ENCODE measurements at places on chromosomes 2 and 18.

GRCh38 chr2:48691935-48692691 is 63.4 kb downstream of the LHCGR start:
- DNase-seq = no peak

- DNase-seq = no peak
Observed at GRCh38 chr18:80225685-80226084, 21.6 kb downstream of the PARD6G start.

- no peak for DNase-seq
Observed at GRCh38 chr2:3588084-3588483, 6.8 kb upstream of the COLEC11 start.

DNA sequence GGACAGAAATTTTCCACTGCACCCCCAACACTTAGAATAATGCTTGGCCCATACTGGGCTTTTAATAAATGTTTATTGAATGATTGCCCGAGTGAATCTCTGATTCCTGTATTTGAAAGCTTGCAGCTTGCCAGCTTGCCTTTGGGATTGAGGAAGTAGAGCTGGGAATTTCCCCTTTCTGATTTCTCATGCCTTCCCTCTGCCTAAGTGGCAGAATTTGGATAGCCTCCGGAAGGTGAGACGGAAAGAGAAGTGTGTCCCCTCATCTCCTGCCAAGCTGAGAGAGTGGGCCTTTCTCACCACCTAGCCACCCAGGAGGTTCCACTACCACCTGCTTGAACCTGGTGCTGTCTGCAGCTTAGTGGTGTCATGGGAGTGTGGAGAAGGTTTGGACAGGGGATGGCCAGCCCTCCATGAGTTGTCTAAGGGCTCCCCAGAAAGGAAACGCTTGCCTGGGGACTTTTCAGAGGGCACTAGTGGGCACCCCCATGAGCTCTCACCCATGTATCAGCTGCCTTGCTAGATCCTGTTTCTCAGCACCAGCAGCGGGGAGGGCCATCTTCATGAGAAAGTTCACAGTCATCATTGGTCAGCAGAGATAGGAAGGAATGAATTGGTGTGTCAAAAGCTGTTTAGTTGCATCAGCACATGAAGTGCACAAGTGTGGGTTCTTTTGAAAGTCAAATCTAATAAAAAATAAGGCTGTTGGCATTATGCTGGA is 8.6 kb upstream of the NCOA1 start:
- no peak for DNase-seq

DNA sequence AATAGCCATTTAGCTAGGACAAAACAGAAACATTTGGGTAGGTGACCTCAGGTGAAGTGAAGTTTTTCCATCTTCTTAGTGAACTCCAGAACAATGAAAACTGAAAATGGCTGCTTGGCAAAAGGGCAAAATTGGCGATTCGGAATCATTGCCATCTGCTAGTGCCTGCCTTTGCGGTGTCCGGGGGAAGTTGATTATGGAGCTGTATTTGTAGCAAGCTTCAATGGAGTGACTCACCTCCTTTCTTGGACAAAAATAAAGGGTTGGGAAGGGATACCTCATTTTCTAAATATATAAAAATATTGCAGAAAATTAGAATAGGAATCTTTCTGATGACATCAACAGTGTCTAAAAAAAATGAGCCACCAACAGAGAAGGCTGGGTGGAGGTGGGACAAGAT is 460.5 kb downstream of the TGIF1 start:
- DNase-seq = no peak

GRCh38 chr18:64474773-64475172 is 325.9 kb upstream of the LINC00305 start:
- DNase-seq = no peak

DNA sequence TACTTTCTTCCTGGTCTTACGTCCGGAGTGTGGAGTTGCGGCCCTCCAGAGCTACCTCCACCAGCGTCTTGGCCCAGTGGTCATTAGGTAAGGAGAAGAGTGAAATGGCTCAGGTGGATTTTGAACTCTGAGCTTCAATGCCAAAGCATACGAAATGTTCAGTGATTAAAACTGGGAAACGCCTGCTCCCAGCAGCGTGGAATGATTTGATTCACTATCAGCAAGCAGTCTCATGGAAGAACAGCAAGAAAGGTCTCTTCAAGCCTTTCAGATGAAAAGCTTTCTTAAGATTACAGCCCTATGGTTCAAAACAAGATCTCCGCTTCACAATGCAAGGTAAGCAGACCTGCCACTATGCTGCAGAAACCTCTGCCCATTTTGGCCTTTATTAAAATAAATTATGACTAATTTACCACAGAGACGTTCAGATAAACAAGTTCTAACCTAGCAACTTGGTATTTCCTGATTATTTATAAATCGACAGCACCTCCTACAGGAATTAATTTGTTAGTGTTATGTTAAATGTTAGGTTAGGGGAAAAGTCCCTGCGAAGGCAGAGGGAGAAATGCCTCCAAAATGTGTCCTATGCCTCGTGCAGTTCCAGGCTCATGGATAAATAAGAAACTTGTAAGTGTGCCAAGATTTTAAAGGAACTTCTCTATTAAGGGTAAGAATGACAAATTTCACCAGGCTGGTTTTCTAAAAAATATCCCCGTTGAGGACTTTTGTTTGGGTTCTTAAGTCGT is 10.1 kb downstream of the SP9 start:
- peak; percentile 57 for DNase-seq

DNA sequence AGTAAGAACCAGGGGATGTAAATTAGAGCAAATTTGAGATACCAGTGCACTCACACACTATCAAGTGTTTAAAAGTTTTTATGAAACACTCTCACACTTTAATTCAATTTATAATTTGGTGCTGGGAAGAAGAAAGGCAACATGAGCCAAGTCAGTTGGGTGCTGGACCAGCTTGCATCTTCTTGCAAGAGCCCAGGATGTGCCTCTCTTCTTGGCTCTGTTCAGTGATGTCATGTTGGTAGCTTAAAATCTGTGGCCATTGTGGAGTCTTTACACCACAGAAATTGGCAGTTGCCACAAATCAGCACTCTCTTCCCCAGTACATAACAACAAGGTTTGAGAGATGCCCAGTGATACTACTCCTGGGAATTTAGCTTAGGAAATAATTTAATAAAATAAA is 38.2 kb downstream of the IL1R2 start:
- DNase-seq = no peak

- no peak for DNase-seq
Observed at GRCh38 chr2:145739681-145740080, 1219.8 kb upstream of the ZEB2 start.

DNA sequence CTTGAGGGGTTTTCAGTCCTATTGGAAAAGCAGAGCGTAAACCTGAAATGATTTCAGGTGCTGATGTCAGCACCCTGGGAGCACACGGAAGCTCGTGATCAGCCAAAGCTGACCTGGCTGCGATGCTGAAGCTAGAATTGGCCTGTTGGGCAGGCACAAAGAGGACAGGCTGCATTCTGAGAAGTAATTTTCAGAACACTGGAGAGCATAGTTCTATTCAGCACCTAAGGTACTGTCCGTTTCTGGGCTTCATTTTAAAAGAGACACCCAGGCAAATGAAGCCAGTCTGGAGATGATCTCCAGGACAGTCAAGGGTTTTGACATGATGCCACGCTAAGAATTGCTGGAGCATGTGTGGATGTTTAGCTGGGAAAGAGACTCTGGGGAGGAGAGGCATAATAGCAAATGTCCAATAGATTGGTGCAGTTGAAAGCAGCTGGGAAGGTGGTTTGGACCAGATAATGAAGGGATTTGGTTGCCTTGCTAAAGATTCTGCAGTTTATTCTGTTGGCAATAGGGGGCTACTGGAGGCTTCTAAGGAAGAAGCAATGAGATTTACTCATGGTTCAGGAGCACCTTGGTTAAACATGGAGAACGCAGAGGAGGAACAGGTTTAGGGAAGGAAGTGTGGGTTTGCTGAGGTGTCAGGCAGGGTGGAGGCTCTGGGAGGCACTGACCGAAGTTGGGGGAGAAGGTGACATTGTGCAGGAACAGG is 86.6 kb downstream of the ACOXL start:
- no peak for DNase-seq

DNA sequence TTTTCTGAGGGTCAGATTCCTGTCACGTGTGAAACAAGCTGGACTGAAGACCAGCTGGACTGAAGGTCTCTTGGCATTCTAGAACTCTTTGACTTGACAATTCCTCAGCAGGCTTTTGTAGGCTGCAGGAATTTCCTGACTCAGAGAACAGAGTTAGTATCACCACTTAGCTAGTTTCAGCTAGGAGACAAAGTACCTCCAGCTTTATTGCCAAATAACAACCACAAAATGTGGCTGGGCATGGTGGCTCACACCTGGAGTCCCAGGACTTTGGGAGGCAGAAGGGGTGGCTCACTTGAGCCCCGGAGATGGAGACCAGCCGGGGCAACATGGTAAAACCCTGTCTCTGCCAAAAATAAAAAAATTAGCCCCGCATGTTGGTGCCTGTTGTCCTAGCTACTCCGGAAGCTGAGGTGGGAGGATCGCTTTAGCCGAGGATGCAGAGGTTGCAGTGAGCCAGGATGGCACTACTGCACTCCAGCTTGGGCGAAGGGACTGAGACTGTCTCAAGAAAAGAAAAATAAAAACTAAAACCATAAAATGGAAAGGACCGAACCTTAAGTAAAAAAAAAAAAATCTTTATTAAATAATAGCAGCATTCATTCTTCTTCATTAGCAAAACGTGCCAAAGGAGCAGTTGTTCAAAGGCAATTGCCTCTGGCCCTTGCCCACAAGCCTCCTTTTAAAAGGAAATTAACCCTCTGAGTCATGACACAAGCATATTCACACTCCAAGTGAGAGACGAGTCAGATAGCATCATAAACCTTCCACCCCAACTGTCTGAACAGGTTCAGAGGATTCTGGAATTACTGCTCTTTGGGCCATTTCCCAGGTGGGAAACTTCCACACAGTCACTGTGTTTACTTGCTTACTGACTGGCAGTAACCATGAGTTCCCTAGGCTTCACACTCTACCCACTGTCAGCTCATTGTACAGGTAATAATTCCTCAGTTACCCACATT is 88.9 kb downstream of the MYL12B start:
- no peak for DNase-seq

- DNase-seq = peak; percentile 56
Observed at GRCh38 chr2:48946449-48947048, 191.0 kb upstream of the LHCGR start.

DNA sequence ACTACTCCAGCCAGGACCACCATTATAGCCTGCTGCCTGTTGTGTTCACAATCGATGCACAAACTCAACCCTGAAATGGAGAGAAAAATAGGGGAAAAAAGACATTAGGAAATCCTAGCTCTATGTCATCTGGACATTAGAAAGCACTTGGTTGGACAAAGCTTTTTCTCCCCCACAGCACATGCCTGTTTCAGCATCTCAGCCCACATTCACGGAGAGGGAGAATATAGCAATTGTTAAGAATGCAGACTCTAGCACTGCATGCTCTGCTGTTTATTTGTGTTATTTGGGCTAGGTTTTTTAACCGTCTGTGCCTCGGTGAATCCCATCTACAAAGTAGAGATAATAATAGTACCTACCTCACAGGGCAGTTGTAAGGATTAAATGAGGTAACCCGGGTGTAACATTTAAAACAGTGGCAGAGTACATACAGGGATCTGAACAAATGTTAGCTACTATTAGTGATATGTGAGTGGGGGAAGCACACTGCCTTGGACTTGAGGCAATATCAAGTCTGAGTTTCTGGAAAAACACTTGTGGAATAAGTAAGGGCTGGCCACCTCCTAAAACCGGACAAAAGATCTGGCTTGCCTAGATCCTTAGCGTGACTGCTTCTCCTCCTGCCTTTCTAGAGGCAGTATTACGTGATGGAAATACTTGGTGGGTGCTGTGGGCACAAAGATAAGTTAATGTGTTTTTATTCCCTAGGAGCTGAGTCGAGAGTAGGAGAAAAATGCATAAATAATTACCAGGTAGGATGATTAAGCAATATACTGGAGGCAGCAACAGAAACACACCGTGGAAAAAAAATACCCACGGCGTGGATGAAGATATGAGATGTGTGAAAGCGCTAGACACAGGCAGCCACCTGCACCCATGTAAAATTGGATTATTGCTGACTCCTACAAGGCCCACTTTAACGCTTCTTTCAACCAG is 1.0 kb upstream of the PPP1CB start:
- peak; percentile 70 for DNase-seq

- DNase-seq = peak; percentile 96
Observed at GRCh38 chr2:28276076-28276618, 116.5 kb upstream of the FOSL2 start.

DNA sequence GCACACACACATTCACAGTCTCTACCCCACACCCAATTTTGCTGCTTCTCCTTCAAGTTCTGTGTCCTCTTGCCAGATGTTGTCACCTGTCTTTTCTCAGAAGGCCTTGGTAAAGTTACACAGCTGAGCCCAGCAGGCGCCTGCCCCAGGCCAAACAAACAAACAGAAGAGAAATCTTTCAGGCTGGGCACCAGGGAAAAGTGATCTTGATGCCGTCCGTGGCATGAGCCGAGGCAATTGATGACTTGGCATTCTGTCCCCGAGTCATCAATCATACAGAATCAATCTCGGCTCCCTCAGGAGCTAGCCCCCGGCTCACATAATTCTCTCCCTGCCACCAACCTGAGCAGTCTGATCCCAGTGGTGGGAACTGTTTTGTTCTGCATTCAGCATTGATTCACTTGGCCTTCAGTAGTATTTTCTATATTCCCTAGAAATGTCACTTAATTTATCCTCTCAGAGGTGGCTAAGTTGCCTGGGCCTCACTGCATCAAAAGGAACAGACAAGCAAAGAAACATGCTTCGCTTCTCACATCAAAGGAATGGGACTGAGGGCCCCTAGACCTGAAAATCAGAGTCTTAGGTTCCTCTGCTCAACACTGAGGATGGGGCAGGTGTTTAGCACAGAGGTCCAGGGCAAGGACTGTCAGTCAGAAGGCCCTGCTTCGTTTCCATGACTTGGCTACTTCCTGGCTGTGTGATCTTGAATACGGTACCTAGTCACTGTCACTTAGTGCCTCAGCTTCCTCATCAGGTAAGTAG is 278.8 kb upstream of the CELF4 start:
- no peak for DNase-seq

DNA sequence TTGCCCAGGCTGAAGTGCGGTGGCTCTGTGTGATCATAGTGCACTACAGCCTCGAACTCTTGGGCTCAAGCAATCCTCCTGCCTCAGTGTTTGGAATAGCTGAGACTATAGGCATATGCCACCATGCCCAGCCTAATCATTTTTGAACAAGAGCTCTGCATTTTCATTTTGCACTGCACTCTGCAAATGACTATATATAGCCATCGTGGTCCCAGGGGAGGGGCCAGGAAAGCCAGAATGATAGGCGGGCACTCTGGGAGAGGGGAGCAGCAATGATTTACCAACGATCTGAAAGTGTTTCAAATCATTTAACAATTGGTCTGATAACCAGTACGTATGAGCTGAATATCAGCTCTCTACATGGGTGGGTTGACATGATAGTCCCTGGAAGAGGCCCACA is 22.3 kb upstream of the ST3GAL5 start:
- no peak for DNase-seq

- no peak for DNase-seq
Observed at GRCh38 chr2:208268156-208268952, 2.3 kb downstream of the PIKFYVE start.

GRCh38 chr2:86397986-86398385 is 43.2 kb upstream of the KDM3A start:
- DNase-seq = no peak

- DNase-seq = no peak
Observed at GRCh38 chr2:56587456-56587855, 403.7 kb downstream of the CCDC85A start.

GRCh38 chr2:224711859-224712665 is 4.1 kb downstream of the CCDC195 start:
- no peak for DNase-seq

- no peak for DNase-seq
Observed at GRCh38 chr2:108575132-108575966, 41.1 kb downstream of the LIMS1 start.

GRCh38 chr18:2958819-2959298 is 54.1 kb downstream of the LPIN2 start:
- no peak for DNase-seq

GRCh38 chr18:9673296-9674251 is 34.5 kb upstream of the RAB31 start:
- peak; percentile 58 for DNase-seq

Data from endothelial cell of umbilical vein (primary cell).